Bronchial epithelial cell (primary cell): ENCODE measurements at places on chromosomes 2 and 18.

GRCh38 chr2:41955316-41956043 lies 92.3 kb upstream of the PKDCC start:
- DNase-seq, result no peak

DNA sequence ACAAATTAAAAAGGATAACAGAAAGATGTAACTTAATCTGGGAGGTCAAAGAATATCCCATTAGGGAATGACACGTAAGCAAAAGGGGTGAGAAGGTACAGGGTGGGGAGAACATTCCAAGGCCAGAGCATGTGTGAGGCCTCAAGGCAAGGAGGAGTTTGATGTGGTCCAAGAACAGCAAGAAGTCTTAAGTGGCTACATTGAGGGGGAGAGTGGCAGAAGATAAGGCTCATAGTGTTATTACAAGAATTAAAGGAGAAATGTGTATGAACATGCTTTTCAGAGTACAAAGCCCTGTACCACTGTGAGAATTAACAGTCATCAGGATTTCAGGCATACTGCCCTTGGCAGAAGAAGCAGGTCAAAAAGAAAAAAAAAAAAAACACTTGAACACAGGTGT lies 174.4 kb upstream of the ERBB4 start:
- peak; percentile 94 for DNase-seq

- no peak for DNase-seq
Measured at GRCh38 chr2:165193178-165193777, 10.6 kb downstream of the SCN3A start.

- no peak for DNase-seq
Measured at GRCh38 chr2:122029456-122029855, 274.0 kb downstream of the TSN start.

DNA sequence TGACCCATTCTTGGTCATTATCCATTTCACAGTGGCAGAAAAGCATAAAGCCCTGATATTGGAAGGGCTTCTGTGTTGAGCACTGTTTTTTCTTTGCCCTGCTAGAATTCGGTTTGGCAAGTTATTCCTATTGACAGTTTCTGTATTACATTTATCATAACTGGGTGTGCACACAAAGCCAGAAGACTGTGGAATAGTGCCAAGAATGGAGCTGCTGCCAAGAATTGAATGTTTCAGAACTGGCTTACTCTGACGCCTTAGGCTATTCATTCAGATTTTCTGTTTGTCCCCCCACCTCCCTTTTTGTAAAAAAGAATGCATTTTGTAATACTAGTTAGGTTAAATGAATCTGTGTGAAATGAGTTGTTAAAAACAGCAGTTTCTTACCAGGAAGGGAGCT lies 12.7 kb downstream of the KDM3A start:
- DNase-seq, result peak; percentile 68

GRCh38 chr18:77069931-77070330 lies 62.7 kb downstream of the MBP start:
- DNase-seq, result no peak

- DNase-seq, result peak; percentile 28
Measured at GRCh38 chr18:5057386-5058348, 139.4 kb downstream of the AKAIN1 start.
